ENCODE measurements at places on chromosomes 13 and 19.

DNA sequence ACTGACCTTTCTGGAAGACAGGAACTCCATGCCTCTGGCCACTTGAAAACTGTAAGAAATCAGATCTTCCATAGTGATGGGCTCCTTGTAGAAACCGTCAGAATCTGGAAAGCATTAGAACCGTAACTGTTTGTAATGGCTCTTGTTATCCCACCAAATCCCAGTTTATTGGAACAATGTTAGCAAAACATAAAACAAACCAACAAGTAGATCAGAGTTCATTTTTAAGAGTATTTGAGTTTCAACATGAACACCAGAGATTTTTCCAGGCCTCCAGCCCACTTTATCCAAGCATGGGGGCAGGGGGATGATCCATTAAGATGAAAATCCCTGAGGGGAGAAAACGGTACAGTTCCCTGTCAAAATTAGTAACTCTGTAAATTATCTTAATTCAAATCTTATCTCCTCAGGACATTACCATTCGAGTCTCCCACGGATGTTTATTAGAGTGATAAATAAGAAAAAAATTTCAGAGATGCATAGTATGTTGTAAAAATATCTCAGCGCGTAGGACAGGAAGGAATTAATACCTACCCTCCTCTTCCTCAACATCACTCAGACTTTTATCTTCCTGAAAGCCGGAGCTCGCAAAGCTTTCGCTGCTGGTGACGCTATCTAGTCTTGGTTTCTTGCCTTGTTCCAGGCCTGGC is 172.5 kb downstream of the FLT1 start:
- DNase-seq, result no peak

DNA sequence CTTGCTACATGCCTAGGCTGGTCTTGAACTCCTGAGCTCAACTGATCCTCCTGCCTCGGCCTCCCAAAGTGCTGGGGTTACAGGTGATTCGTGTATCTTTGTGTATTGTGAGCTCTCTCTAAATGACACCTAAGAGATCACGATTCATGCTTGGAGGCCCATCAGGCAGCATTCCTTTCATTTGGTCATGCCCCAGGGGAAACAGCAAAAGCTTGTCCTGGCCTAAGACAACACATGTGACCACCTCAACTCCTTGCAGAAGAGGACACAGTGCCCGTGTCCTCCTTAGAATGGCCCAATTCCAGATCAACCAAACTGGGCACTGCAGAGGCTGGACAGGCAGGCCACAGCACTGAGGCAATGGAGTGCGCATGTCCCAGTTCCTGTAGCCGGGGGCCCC is 32.5 kb downstream of the ZC3H4 start:
- no peak for DNase-seq

DNA sequence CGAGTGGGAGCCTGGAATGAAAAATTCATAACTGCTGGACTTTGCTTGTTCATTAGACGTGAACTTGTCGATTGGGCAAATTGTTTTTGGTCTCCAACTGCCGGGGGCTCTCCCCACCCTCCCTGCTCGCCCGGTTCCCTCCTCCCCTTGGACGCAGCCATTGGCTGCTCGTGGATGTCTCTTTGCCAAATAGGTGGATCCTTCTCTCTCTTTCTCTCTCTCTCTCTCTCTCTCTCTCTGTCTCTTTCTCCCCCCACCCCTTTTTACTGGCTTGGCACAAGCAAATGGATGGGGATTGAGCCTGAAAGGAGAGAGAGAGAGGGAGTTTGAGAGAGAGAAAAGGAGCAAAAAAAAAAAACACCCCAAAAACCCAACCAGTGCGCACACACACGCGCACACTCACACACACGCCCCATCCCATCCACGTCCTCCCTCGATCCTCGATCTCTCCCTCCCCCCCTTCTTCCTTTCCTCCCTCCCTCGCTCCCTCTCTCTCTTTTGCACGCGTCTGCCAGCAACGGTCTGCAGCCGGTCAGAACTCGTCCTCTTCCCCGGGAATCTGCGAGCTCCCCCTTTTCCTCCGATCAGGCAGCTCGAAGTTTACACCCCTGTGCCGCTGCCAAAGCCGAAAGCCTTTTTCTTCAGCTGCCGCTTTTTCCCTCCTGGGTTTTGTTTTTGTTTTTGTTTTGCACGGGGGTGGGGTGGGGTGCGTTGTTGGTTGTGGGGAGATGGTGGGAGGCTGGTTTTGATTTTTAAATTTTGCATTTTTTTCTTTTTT is 27.8 kb downstream of the NFIX start:
- DNase-seq, result peak; percentile 67

GRCh38 chr13:72599178-72599743 is 128.2 kb downstream of the MZT1 start:
- no peak for DNase-seq

GRCh38 chr19:35712567-35713505 is 5.0 kb upstream of the KMT2B start:
- no peak for DNase-seq

- DNase-seq, result no peak
These were observed 6.2 kb upstream of the PTBP1 start for GRCh38 chr19:791007-791566.

- no peak for DNase-seq
These were observed 94.7 kb downstream of the MIPEP start for GRCh38 chr13:23794267-23795161.

DNA sequence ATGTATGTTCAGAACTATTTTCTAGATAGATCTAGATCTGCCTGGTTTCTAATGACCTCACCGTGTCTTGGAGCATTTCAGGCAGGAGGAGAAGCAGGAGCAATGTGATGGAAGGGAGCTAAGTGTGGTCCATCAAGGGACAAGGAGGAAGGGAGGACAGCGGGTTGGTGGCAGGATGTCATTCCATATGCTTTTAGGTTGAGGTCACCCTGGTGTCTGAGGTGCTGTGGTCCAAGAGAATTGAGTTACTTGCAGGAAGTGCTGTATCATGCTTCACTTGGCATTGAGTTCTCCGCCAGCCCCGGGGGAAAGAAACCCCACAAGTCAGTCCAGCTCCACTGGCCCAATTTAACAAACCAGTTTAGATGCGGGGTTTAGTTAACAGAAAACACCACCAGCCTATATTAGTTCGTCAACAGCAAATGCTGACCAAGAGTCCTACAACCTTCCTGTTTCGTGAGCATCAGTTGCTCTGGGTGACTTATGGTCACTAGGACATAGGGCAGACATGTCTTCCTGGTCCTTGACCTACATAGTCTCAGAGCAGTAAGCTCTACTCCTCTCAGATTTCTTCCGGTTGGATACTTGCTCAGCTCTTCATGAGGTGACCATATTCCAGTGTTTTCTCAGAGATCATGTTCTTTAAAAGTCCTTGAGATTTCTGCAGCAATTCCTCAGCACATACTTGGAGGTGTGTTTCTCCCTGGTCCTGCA is 79.4 kb downstream of the MBNL2 start:
- DNase-seq, result no peak

DNA sequence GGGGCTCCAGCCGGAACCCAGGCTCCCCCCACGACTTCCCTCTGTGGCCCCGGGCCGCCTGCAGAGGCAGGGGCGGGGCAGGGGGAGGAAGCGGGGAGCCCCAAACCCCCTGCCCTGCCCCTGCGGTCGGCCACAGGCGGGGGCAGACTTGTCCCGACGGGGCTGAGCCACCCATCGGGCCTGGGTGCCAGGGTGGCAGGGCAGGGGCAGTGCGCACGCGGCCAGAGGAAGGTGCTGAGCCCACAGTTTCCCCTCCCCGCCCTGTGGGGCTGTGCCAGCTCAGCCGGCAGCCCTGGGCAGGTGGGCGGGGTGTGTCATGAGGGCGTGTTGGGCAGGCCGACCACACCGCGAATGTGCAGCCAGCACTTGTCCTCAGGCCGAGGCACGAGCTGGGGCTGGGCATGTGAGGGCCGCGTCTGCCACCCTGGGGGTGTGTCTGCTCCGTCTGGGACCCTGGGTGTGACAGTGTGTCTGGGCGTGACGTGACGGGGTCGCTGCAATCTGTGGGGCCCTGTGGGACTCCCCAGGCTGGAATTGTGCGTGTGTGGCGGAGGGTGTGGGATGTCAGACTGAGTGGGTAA is 17.7 kb downstream of the CCDC97 start:
- no peak for DNase-seq

DNA sequence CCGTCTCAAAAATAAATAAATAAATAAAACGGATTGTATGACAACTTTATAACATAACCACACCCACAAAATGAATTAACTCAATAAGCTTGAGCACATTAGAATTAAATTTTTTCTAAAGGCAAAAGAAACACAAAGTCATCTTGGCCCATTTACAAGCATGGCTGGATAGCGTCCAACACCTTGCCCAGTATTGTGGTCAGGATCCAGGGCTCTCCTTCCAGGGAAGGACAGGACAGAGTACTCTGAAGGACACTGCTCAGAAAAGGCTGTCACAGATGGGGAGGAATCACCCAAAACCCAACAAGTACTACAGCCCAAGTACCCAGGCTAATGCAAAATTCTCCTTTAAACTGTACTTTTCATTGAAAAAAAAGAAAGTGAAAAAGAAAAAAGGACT is 27.1 kb downstream of the SUGP2 start:
- no peak for DNase-seq

- DNase-seq, result peak; percentile 19
These were observed 46.7 kb upstream of the MEDAG start for GRCh38 chr13:30859326-30859725.

DNA sequence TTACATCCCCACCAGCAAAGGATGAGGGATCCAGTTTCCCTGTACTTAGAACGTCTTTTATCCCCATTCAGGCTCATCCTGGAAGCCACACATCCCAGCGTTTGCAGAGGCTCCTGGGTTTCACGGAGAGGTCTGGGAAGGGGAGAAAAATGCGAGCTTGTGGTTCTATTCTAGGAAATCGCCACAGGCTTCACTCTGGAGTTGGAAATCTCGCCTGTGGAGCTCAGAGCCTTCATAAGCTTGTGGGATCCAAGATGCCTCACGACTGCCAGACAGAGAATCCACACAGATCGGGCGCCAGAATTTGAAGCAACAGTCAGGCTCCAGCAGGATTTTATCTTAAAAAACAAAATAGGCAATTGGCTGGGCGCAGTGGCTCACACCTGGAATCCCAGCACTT is 157.9 kb downstream of the PTPRS start:
- no peak for DNase-seq

GRCh38 chr13:33994826-33995502 is 177.0 kb downstream of the RFC3 start:
- DNase-seq, result no peak

GRCh38 chr19:35291259-35291658 is 702 bp upstream of the MAG start:
- peak; percentile 63 for DNase-seq

DNA sequence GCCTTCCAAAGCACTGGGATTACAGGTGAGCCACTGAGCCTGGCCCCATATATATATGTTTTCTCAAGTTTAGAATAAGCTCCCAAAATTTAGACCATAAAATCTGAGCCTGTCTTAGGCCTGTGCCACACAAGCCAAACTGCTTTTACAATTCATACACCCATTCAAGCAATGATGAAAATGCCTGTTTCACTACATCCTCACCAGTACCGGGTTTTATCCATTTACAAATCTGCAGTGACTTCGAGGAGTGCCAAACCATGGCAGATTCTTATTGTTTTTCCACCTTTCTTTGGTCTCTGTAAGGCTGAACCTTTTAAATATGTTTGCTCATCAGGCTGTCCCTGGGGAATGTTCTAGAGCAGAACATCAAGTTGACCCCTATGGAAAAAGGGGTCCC is 9.6 kb upstream of the NFIC start:
- DNase-seq, result no peak

- DNase-seq, result no peak
These were observed 42.0 kb downstream of the SLC15A1 start for GRCh38 chr13:98710521-98710920.

DNA sequence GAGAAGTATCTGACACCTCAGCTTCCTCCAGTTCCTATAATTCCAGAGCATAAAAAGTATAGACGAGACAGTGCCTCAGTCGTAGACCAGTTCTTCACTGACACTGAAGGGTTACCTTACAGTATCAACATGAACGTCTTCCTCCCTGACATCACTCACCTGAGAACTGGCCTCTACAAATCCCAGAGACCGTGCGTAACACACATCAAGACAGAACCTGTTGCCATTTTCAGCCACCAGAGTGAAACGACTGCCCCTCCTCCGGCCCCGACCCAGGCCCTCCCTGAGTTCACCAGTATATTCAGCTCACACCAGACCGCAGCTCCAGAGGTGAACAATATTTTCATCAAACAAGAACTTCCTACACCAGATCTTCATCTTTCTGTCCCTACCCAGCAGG is 3.1 kb downstream of the KLF5 start:
- no peak for DNase-seq

DNA sequence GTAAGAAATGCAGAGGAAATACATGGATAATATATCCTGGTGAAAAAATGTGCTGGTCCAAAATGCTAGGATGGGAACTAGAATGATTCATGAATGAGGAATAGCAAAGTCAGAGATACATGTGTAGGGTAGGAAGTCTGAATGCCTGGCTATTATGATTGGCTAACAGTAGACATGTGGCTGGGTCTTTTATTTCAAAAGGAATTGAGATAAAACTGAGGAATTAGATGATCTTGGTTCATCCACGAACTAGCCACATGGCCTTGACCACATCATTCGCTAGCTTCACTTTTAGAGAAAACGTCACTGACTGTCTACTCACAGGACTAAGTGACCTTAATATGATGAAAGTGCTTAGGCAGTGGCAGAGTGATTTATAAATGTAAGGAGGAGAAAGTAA is 103.1 kb downstream of the TRPC4 start:
- DNase-seq, result no peak

DNA sequence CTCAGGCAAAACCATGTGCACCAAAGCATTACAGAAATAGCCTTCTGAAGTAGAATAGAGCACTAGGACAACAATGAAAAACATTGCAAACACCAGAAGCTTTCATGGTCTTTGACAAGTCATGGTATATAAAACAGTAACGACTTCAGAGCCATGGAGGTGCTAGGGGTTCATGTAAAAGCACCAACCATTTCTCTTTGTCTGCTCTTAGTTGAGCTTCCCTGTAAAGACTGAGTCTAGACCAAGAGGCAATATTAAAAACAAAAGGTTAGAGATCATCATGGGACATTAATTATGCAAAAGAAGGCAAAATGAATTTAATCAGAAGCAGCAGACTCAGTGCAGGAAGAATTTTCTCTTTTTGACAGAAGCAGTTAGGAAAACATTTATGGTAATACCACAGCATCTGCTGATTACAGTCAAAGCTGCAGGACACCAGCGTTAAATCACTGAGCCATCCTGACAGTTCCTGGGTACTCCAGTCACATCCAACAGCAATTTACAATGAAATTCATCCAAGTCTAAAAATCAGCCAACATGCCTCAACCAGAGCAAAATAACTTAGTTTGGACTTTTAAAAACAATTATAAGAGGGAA is 476.8 kb downstream of the DIAPH3 start:
- DNase-seq, result no peak

Data from T47D (cell line).